ENCODE measurements at places on chromosomes 7 and 10. TPM values are rescaled to one million over a fixed set of nuclear protein-coding genes. Genes with fewer than 3 reads are reported as not detected.

PCLO gene
- 5.6 TPM for total RNA-seq

WEE2 gene
- not detected for total RNA-seq

FAM241B gene
- total RNA-seq: 2.7 TPM

DNA sequence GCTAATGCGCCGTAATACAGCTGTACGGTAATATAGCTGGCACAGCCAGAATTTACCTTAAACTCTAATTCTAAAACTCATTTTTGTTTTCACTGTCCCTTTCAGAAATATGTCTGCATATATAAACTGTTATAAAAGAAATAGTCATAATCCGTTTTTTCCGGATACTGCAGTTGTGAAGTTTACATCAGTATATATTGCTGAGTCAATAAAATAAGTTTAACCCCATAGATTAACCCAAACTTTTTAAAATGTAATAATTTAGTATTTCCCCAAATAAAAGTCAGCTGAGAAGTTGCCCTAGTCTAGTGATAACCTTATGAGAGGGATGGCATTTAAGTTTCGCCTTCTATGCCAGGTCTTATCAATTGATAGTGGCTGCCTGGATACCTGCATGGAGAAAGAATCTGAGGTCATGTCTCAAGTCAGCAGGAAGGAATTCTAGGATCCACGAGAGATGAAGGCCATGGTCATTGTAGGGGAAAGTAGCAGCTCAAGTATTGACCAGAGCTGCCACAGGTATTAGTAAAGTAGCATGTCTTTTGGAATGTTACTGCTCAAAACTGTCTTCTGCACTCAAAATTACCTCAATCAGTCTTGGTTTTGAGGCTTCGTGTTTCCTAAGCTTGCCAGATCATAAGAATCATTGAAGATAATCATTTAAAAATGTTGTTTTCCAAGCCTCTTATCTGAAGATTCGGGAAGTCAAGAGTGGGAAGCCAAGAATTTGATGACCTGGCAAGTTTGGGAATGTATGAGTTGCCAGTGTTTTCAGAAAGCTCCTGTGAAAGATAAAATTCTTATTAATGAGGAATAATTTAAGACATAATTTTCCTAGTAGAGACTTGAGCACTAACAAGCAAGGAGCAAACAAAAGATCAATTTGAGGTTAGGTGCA is 10.8 kb downstream of the PRPS1L1 start:
- no peak overlapping the region for H3K4me3 ChIP-seq
- no peaks in the 10 kb centered on the region for H3K36me3 ChIP-seq

FRG2B gene
- not detected for total RNA-seq

GRCh38 chr7:16812542-16813231 is 7.9 kb upstream of the AGR2 start:
- H3K4me3 ChIP-seq: no peak overlapping the region
- H3K27me3 ChIP-seq: no peaks in the 10 kb centered on the region
- peak overlapping the region; percentile 47 for H3K27ac ChIP-seq
- no peaks in the 10 kb centered on the region for H3K36me3 ChIP-seq

DNA sequence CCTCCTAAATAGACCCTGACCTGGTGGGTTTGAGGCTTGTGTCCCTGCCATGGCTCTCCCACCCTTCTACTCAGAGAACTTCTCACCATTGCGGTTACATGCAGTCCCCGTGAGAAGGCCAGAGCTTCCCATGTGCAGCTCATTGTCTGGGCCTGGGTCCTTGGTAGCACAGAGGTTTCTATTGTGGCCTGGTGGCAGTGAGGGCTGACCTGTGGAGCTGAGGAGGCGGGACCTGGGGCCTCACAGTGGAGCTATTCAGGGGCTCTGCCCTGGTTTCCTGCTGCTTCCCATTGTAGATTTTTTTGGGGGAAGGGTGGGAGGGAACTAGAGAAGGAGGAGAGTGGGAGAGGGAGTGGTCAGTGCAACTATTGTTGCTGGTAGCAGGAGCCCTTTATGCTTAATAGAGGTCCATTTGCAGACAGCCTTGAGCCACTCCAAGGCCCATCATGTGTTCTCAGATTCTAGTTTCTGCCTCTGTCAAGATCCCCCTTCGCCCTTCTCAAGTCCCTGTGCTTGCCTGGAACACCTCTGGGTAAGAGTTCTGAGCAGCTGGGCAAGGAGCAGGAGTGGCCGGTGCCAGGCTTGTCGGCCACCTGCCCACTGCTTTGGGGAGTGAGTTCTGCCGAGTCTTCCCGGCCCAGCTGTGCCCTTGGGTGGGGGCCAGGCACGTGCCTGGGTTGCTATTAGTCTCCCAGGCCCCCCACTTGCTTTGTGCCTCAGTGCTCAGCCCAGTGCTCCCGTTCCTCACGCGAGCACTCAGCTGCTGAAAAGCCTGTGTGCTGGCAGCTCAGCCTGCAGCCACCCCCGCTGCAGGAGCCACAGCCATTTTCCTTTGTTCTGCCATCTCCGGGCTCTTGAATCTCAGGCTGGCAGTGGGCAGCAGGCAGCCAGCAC is 10.7 kb downstream of the TSPAN14 start:
- H3K27ac ChIP-seq: peak overlapping the region; percentile 52
- no peaks in the 10 kb centered on the region for H3K27me3 ChIP-seq
- H3K4me1 ChIP-seq: peaks cover 52% of the 10 kb centered on the region
- DNase-seq: peak; percentile 46

- no peak for DNase-seq
- no peak overlapping the region for H3K4me3 ChIP-seq
- no peaks in the 10 kb centered on the region for H3K36me3 ChIP-seq
- H3K4me1 ChIP-seq: no peaks in the 10 kb centered on the region
- H3K27ac ChIP-seq: no peak overlapping the region
- H3K27me3 ChIP-seq: no peaks in the 10 kb centered on the region
Measured at GRCh38 chr10:48400129-48400849, 93.8 kb downstream of the MAPK8 start.

- H3K27ac ChIP-seq: no peak overlapping the region
- H3K27me3 ChIP-seq: no peaks in the 10 kb centered on the region
- no peaks in the 10 kb centered on the region for H3K4me1 ChIP-seq
- no peak for DNase-seq
- H3K36me3 ChIP-seq: no peaks in the 10 kb centered on the region
Measured at GRCh38 chr7:122521767-122522166, 177.2 kb downstream of the RNF133 start.

DNA sequence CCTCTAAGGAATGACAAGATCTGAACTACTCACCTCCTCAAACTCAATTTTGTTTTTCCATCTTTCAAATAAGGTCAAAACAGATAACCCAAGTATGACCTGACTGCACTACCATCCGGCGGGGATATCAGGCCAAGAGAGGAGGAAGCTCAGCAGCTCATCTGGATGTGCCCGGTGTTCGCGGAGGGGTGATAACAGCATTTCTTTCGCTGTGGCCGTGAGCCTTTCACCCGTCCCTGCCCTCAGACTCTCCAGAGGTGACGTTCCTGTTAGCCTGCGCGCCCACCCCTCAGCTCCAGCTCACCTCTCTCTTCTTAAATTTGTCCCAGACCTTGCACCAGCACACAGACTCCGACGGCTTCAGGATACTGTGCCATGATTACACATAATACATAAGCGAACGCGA is 526 bp downstream of the ZNF248 start:
- H3K4me3 ChIP-seq: peak overlapping the region; percentile 90
- H3K27ac ChIP-seq: peak overlapping the region; percentile 100
- peak; percentile 36 for DNase-seq
- H3K4me1 ChIP-seq: peaks cover 5% of the 10 kb centered on the region
- no peaks in the 10 kb centered on the region for H3K27me3 ChIP-seq
- no peaks in the 10 kb centered on the region for H3K36me3 ChIP-seq

DNA sequence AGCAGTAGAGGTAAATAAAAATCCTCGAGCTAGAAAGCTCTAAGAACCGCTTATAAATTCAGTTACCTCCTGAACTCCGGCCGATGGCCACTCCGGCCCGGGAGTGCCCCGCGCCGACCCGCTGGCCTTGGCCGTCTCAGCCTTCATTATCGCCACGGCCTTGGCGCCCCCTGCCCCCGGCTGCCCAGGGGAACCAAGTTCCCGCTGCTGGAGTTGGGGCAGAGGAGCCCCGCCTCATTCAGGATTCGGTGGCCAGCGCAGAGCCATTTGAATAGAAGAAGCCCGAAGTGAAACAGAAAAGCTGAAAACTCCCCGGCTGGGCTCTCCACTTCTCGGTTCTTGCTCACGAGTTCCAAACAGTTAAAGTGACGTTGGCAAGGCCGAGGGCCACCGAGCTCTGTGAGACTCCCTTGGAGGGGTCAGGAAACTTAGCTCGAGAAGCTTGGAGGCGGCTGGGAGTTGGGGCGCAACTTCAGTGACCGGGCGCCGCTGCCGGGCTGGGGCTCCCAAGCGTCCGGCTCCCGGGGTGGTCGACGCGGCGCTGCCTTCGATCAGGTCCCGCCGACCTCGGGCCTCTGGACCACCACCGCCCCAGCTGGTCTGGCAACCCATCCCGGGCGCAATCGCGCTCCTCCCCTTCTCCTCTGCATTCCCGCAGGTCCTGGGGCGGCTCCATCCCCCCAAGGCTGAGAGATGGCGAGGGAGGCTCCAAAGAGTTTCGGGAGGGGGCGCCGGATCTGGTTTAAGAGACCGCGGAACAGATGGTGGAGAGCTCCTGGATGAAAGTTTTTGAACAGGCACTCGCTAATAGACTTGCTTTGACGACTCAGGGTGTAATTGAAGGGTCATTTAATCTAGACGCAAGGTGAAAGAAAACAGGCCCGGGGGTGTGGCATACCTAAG is 5.8 kb upstream of the FEZF1 start:
- no peak for DNase-seq
- no peak overlapping the region for H3K4me3 ChIP-seq

- H3K27ac ChIP-seq: no peak overlapping the region
- no peak overlapping the region for H3K4me3 ChIP-seq
- no peaks in the 10 kb centered on the region for H3K27me3 ChIP-seq
- H3K4me1 ChIP-seq: peaks cover 18% of the 10 kb centered on the region
- H3K36me3 ChIP-seq: no peaks in the 10 kb centered on the region
Measured at GRCh38 chr7:117110480-117111315, 157.4 kb downstream of the ST7 start.

DNA sequence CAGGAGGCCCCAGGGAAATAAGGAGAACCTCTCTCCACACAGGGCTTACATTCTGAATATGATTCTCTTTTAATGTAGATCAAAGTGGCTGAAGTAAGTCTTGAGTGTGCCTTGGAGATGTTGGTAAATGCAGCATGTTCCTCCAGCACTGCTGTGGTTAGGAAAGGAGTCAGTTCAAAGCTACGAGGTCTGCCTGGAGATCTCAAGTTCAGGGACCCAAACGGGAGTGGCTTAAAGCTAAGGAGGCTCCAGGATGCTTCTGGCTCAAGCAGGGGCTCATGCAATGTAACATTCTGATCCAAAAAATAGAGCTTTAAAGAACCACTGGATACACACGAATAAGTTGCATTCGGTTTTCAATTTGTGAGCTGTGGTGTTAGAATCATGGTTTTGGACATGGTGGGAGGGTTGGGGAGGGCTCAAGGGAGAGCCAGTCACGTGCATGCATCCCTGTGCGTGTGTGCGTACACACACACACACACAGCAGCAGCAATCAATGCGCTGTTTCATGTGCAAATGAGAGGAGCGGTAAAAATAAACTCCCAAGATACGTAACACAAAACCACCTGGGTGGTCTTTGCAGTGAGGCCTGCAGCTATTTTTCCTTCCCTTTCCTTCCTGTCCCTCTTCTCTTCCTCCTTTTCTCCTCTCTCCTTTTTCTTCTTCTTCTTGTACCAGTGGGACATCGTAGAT is 70.5 kb downstream of the AOAH start:
- H3K27ac ChIP-seq: peak overlapping the region; percentile 50
- H3K36me3 ChIP-seq: no peaks in the 10 kb centered on the region
- H3K4me1 ChIP-seq: no peaks in the 10 kb centered on the region
- DNase-seq: no peak
- H3K27me3 ChIP-seq: no peaks in the 10 kb centered on the region

- no peaks in the 10 kb centered on the region for H3K27me3 ChIP-seq
- H3K27ac ChIP-seq: no peak overlapping the region
- H3K4me3 ChIP-seq: no peak overlapping the region
Measured at GRCh38 chr7:129213828-129214227, 11.0 kb upstream of the AHCYL2 start.

- no peak for DNase-seq
- H3K27me3 ChIP-seq: no peaks in the 10 kb centered on the region
- H3K4me1 ChIP-seq: no peaks in the 10 kb centered on the region
- no peak overlapping the region for H3K27ac ChIP-seq
- no peaks in the 10 kb centered on the region for H3K36me3 ChIP-seq
- H3K4me3 ChIP-seq: no peak overlapping the region
Measured at GRCh38 chr7:28477041-28477442, 64.7 kb downstream of the CREB5 start.

- peaks cover 16% of the 10 kb centered on the region for H3K4me1 ChIP-seq
- no peaks in the 10 kb centered on the region for H3K27me3 ChIP-seq
- H3K27ac ChIP-seq: no peak overlapping the region
- no peak overlapping the region for H3K4me3 ChIP-seq
- no peaks in the 10 kb centered on the region for H3K36me3 ChIP-seq
- no peak for DNase-seq
Measured at GRCh38 chr10:72740528-72740927, 48.6 kb downstream of the MCU start.

OR6V1 gene
- not detected for total RNA-seq

GJD4 gene
- total RNA-seq: not detected

GRCh38 chr10:72257051-72257892 is 16.5 kb upstream of the DDIT4 start:
- H3K4me3 ChIP-seq: no peak overlapping the region
- peaks cover 32% of the 10 kb centered on the region for H3K4me1 ChIP-seq
- H3K27ac ChIP-seq: no peak overlapping the region
- DNase-seq: no peak
- H3K27me3 ChIP-seq: no peaks in the 10 kb centered on the region
- H3K36me3 ChIP-seq: no peaks in the 10 kb centered on the region

DNA sequence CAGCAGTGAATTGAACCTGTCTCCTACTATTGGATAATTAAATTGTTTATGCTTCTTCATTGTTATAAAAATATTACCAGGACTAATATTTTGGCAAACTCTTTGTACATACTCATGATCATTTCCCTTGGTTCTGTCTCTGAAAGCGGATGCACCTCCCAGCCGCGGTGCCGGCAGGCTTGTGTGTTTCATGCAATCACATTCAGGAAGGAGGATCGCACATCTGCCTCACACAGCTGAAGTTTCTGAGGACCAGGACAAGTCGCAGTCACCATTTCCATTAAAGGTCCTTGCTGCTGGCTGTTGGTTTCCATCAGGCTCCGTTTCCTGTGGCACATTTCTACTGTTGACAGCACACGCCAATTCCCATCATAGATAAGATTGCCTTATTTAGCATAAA is 117.8 kb upstream of the SHH start:
- H3K27me3 ChIP-seq: no peaks in the 10 kb centered on the region
- no peak overlapping the region for H3K4me3 ChIP-seq
- no peaks in the 10 kb centered on the region for H3K36me3 ChIP-seq
- no peak overlapping the region for H3K27ac ChIP-seq

- no peaks in the 10 kb centered on the region for H3K4me1 ChIP-seq
- peak; percentile 48 for DNase-seq
- no peaks in the 10 kb centered on the region for H3K27me3 ChIP-seq
- no peak overlapping the region for H3K27ac ChIP-seq
- H3K4me3 ChIP-seq: no peak overlapping the region
Measured at GRCh38 chr7:36473454-36474282, 84.0 kb downstream of the ANLN start.

DNA sequence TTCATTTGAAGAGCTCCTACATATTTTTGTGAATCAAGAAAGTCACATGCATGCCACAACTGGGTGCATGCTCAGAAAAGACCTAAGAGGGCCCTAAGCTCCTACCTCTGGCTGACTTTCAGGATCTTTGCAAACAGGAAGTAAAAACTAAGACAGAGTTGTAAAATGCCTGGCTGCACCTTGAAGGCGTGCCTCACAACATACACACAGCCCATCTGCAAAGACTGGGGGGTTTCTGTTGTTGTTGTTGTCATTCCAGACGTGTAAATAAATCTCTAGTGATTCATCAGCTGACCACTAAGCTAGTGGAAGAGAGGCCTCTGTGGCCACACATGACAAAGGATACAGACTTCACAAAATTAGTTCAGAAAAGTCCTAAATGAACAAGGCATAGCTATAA is 31.8 kb downstream of the SMURF1 start:
- DNase-seq: no peak
- no peak overlapping the region for H3K27ac ChIP-seq
- no peaks in the 10 kb centered on the region for H3K27me3 ChIP-seq
- H3K36me3 ChIP-seq: no peaks in the 10 kb centered on the region
- peaks cover 19% of the 10 kb centered on the region for H3K4me1 ChIP-seq
- H3K4me3 ChIP-seq: no peak overlapping the region

All from pancreas (tissue), 10 donors.